ENCODE measurements at places on chromosomes 7 and 10.

- DNase-seq = no peak
These were observed 272.6 kb downstream of the FGFR2 start for GRCh38 chr10:121325490-121326231.

- DNase-seq = no peak
These were observed 141.2 kb upstream of the ABCB5 start for GRCh38 chr7:20474249-20474648.

- DNase-seq = no peak
These were observed 647.5 kb upstream of the IGFBP3 start for GRCh38 chr7:46568420-46569132.

DNA sequence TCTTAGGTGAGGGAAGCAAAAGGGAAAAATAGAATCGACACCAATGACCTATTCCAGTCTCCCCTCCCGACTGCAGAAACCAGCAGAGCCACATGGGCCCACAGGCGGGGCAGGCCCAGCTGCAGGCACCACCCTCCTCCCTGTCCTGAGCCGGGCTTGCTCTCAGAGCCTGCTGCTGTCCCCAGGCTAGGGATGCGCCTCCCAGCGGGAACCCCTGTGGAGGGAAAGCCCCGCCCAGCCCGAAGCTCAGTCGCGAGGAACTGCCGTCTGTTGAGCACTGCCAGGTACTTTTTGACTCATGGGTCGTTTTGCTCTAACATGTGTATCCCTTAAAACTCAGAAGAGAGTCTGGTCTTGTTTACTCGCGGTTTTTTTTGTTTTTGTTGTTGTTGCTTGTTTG is 124.5 kb upstream of the RET start:
- DNase-seq = peak; percentile 87

DNA sequence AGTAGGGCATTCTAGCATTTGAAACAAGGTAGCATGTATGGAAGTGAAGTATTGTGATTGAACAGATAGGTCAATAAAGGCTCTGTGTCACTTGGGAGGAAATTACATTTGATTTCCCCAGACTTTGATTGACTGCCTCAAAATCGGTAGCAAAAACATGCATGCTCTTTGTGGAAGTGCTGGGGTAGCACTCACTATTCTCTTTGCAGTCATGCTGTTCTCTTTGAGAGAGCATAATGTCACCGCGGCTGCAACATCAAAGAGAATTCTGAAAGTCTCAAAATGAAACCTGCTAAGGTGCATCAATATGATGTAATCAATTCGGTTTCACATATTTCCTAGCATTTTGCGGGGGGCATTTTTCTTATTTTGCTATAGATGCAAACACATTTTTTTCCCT is 64.2 kb downstream of the ARMC3 start:
- no peak for DNase-seq

- DNase-seq = no peak
These were observed 34.5 kb downstream of the ADAP1 start for GRCh38 chr7:919924-920341.

DNA sequence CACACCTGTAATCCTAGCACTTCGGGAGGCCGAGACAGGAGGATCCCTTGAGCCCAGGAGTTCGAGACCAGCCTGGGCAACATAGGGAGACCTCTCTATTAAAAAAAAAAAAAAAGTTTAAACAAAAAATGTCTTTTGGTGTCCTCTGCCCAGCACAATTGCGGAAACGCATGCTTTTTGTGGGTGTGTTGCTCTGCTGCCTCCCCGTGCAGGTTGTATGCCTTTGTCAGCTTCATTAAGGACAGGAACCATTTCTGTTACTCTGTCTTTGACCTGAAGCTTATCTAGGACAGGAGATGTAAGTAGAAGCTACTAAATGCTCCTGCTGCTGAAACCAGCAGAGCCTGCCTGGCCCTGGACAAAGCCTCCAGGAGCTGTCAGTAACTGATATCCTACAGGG is 21.3 kb upstream of the ANKRD2 start:
- no peak for DNase-seq

GRCh38 chr10:24894309-24894708 is 58.1 kb downstream of the PRTFDC1 start:
- DNase-seq = no peak

GRCh38 chr7:151416112-151416940 is 6.5 kb upstream of the WDR86 start:
- no peak for DNase-seq

DNA sequence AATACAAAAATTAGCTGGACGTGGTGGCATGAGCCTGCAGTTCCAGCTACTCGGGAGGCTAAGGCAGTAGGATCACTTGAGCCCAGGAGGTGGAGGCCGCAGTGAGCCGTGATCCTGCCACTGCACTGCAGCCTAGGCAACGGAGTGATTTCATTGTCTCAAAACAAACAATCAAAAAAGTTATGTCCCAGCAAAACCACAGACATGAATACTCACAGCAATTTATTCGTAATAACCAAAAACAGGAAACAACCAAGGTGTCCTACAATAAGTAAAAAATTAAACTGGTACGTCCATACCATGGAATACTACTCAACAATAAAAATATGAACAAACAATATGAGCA is 11.6 kb upstream of the CYTH3 start:
- no peak for DNase-seq

DNA sequence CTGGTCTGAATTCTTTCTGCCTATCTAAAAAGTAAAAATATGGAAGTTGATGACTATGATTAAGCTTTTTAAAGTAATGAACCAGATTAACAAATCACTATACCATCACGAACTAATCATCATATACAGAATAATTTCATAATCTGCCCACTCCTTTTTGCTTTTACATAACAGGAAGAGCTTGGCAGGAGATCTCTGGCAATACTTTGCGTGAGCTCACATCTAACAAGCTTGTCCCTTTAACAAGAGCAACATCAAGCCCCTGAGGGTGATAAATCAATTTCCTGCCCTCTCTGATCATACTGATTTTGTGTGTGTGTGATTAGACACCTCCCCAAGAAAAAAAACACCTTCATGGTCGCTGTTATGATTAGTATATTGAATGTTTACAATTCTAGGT is 143.5 kb upstream of the ASAH2 start:
- no peak for DNase-seq

- DNase-seq = no peak
These were observed 68.1 kb upstream of the PDGFA start for GRCh38 chr7:587767-588166.

GRCh38 chr10:73768881-73769280 is 13.0 kb upstream of the CHCHD1 start:
- DNase-seq = no peak

DNA sequence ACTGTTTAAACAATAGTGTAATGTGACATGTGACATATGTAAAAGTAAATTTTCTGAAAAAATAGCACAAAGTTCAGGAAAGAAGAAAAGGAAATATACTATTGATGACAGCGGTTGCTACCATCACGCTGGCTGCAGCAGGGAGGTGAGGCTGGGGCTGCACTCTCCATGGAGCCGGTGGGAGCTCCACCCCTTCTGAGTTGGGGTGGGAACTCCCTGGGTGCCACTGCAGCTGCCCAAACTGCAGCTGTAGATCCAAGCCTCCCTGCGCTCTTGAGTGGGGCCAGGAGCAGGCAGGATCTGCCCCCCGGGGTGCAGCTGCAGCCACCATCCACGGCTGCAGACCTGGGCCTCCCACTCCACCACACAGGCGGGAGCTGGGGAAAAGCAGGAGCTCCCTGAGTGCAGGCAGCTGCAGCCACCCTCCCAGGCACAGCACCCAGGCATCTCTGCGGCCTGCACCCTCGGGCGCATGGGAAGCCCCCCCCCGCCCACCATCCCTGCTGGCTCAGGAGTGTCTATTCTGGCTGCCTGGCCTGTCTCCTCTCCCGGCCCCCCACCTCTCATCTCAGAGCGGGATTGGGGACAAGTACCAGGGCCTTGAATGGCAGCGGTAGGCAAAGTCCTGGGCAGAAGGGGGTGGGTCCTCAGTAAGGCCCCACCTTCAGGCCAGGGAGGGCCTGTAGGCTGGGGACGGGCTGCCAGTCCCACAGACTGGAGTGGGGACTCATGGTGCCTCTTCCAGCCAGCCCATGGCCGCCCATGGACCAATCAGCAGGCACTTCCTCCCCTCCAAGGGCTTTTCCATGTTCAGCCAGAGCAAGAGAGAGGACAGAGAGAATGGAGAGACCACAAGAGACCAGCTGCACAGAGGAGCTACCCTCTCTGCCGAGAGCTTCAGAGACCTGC is 50.1 kb downstream of the TNS3 start:
- DNase-seq = no peak

GRCh38 chr7:151592868-151593486 is 73.3 kb upstream of the RHEB start:
- no peak for DNase-seq

DNA sequence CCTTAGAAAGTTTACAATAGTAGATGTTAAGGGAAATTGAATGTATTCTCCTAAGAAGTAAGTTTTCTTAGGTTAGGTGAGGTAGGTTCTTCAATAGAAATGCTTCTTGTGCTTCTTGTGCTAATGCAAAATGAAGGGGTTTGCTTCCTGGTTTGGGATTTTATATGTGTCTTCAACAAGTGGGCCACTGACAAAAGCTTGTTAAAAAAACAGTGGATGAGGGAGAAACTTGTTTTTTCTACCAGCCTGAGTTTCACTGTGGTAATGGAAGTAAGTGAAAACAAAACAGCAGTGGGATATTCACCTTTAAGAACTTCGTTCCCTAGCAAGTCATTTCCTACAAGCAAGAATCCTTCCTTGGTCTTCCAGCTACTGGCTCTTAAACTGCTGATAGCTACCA is 107.5 kb downstream of the FOXP2 start:
- DNase-seq = no peak

- no peak for DNase-seq
These were observed 15.7 kb downstream of the TMEM106B start for GRCh38 chr7:12226756-12227155.

DNA sequence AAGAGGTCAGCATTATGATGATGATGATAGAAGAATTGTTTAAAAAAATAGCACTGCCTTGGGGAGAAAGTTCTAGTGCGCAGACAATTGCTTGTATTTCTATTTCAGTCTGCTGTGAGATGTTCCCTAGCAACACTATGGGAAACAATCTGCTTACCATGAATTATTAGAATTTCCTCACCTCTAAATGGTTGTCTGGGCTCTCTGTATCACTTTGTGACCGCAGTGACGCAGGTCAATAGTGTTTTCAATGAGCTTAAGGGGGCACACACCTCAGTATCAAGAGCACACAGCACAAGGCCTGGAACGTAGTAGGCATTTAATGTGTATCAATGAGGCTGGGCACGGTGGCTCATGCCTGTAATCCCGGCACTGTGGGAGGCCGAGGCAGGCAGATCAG is 98.9 kb upstream of the TARP start:
- DNase-seq = no peak

DNA sequence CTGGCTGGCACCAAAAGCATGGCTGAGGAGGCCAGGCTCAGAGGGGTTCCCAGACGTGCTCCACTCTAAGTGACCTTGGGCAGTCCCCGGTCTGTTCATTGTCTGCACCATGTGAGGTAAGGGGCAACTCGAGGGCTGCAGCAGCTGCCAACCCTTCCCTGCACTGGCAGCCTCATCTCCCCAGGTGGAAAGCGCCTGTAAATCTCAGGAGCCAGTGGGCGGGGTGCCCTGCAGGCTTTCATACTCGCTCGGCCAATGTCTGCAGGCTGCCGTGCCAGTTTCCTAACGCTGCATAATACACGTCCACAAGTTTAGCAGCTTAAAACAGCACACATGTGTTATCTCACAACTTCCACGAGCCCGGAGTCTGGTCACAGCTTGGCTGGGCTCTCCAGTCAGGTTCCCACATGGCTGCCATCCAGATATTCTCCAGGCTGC is 12.6 kb upstream of the GDF10 start:
- DNase-seq = no peak

DNA sequence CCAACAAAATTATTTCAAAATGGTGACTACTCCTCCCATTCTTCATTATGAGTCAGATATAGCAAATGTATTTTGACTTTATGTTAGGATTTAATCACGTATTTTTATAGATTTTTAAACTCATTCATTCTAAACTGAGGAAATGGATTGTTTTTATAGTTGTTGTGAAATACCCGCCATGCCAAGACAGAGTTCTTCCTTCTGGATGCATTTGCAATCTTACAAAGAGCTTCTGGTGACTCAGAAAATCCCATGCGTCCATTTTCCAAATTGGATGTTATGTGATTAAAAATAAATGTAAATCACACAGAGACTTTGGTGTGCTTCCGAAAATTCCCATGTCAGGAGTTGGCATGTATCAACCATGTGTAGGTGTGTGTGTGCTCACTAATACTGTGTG is 179.3 kb downstream of the TRIL start:
- no peak for DNase-seq

DNA sequence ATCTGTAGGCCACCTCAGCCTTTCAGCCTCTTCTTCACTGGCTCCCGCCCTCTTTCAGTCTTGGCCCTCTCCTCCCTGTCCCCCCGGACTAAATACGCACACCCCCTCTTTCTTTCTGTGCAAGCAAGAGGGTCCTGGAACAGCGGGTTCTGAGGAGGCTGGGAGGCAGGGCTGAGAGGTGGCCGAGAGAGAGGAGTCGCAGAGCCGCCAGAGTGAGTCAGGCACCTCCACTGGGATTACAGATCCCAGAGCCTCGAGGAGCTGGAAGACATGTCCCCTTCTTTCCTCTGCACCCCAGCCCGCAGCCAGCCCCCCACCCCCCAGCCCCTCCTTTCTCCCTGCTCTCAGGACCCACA is 182 bp downstream of the CCDC136 start:
- peak; percentile 60 for DNase-seq

DNA sequence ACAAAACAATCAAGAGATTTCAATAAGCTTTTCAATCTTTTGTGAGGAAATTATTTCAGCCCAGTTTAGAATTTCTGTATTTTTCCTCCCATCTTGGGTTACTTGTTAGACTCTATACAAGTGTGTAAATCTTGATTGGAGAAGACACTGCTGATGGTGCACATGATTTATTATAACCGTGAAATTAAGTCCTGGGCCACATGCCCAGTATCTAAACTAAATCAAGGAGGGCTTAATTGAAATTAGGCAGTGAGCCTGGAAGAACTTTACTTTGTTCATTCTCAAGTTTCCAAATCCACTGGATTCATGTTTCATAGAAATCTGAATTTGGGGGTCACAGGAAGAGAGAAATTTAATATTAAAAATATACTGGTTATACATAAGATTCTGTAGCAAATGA is 44.5 kb downstream of the CSTF2T start:
- no peak for DNase-seq

- DNase-seq = no peak
These were observed 5.8 kb downstream of the KLF6 start for GRCh38 chr10:3779158-3779741.

DNA sequence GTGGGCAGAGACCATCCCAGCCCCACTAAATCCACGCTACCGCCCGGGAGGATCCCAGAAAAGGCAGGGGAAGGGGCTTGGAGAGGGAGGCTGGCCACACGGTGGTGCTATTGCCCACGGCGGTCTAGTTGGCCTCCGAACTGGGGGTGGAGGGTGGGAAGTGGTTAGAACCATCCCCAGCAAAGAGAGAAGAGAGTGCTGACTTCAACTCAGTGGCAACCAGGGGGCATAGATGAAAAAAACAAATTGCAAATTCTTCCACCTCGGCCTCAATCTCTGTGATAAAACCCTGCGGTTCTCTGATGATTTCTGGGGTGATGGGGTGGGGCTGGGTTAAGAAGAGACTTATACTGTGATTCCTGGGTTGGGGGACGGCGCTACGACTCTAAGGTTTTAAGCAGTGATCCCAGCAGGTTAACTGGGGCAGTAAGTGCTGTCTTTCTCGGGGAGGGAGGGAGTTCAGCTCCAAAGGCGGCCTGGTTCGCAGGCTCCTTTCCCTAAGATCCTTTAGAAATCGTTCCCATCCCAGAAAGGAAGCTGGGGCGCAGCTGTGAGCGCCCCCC is 154.5 kb upstream of the LYZL2 start:
- peak; percentile 91 for DNase-seq

Measured in ecto neural progenitor cell (in vitro differentiated cells).